ENCODE measurements at places on chromosomes 2 and 18.

- DNase-seq, result peak; percentile 15
Measured at GRCh38 chr2:128520791-128521190, 202.1 kb upstream of the HS6ST1 start.

DNA sequence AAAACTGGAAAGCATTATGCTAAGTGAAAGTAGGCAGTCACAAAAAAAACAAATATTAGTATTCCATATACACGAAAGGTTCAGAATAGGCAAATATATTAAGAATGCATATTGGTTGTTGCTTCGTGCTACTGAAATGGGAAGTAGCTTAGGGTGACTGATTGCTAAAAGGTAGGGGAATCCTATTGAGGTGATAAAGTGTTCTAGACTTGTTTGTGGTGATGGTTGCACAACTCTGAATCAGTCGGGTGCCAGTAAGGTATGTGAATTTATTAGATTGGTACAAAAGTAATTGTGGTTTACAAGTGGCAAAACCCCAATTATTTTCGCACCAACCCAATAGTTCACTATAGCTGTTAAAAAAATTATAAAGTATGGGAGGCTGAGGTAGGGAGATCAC lies 20.7 kb downstream of the USP34 start:
- no peak for DNase-seq

- DNase-seq, result no peak
Measured at GRCh38 chr18:11669271-11669947, 19.7 kb upstream of the GNAL start.

DNA sequence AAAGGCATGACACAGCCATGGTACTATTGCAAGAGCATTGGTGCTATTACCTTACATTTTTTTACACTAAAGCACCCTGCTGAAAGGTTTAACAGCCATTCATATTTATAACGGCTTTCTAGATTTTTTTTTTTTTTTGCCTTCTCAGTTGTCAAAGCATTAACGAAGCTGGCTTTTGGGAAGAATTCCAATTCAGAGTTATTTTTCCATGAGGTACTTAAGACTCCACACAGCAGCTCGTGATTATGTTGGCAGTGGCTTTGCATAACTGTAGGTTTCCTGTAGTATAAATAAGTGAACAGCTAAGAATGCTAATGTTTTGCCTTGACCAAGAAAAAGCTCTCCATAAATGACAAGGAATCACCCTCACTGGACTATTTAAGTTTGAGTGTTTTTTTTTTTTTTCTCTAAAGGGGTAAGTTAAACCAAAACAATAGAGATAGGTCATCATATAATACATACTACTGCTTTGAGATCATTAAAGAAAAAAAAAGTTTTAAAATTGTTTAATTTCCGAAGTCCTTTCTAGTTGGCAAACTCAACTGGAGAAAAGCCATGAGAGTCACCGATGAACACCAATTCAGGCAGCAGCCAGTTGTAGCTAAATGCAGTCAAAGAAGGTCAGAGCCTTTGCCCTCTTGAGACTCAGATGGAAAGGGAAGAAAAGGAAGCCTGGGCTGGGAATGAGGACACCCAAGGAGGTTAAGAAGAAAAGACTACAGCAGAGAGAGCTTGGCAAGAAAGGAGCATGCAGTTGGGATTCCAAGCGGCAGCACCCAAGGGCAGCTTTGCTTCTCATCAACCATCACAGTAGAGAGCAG lies 187.4 kb upstream of the NCKAP5 start:
- DNase-seq, result no peak

DNA sequence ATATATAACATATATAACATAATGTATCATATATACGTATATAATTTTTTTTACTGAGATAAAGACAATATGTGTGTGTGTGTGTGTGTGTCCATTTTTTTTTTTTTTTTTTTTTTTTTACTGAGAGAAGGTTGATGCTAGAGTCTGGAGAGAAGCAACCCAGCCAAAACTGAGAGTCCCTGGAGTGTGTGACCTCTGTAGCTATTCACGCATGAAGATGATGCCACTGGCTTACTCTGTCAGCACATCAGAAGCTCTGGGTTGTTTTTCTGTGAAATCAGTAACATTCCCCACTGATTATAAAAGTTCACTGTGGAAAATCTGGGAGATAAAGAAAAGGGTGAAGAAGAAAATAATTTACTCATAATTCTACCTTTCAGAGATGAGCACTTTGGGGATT lies 27.2 kb downstream of the CCDC195 start:
- no peak for DNase-seq

DNA sequence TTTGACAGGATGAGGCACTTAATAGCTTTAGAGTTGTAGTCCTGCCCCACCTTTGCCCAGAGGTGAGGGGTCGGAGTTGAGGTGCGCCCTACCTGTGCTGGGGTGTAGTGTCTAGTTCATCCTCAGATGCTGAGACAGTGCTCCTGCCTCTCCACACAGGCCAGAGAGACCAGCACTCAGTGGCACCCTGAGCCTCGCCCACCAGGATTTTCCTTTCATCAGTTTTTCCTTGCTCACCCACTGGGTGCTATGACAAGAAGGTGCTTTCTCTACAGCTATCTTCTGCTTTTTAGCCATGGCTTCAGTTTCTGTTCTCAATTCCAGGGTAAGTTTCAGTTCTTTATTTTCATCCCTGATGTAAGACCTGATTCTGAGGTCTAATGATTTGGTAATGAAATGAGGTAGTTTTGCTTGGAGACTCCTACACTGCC lies 16.8 kb upstream of the TMEM131 start:
- peak; percentile 48 for DNase-seq

GRCh38 chr2:40184551-40184950 lies 267.3 kb downstream of the SLC8A1 start:
- DNase-seq, result no peak

DNA sequence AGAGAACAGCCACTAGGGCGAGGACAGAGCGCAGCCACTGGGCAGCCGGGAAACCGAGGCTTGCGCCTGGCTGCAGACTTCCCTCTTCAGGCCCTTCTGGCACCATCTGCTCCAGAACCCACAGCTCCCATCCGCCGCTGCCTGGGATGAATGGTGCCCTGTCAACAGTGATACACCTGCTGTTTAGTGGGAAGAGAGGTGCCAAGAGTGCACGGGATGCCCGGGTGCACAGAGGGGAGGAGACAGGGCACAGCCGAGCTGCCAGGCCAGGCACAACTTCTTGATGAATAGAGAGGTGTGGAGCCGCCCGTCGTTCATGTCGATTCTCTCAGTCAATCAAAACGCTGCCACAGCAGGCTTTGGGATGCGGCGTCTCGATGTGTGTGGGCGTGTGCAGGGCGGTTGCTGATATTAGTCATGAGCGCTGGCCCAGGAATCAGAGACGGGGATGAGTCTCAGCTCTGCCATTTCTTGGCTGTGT lies 39.5 kb downstream of the RRM2 start:
- DNase-seq, result no peak

- DNase-seq, result no peak
Measured at GRCh38 chr2:28633746-28634145, 117.9 kb upstream of the PPP1CB start.

- DNase-seq, result no peak
Measured at GRCh38 chr2:228690681-228691080, 509.2 kb upstream of the SPHKAP start.

GRCh38 chr2:226984750-226985582 lies 149.1 kb downstream of the RHBDD1 start:
- no peak for DNase-seq

DNA sequence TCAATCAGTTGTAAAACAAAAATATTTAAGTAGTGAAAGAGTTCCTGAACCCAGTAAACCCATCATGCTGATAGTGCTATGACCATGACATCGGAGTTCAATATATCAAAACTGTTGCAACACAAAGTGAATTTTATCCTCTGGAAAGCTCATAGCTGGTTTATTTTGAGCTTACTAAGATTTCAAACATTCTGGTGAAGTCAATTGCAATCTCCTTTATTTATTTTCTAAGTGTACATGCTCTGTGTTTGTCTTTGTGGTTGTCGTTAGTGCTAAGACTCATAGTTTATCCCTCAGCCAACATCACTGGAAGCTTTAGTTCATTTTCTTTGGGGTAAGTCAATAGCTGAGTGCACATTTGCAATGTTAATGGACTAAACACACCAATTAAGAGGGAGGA lies 91.9 kb downstream of the QPCT start:
- no peak for DNase-seq

- DNase-seq, result no peak
Measured at GRCh38 chr2:44980751-44981713, 28.2 kb downstream of the SIX2 start.

DNA sequence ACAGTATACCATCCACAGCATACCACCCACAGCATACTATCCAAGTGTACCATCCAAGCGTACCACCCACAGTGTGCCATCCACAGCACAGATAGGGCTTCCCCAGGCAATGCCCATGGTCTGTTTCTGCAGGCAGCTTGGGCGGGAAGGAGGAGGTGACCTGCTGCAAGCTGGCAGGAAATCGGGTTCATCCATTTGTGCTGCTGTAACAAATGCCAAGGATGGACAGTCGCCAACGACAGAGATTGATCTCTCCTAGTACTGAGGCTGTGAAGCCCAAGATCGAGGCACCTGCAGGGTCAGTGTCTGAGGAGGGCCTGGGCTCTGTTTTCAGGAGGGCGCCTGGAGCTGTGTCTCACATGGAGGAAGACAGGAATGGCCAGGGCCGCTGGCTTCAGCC lies 93.6 kb upstream of the SNTG2 start:
- DNase-seq, result no peak

DNA sequence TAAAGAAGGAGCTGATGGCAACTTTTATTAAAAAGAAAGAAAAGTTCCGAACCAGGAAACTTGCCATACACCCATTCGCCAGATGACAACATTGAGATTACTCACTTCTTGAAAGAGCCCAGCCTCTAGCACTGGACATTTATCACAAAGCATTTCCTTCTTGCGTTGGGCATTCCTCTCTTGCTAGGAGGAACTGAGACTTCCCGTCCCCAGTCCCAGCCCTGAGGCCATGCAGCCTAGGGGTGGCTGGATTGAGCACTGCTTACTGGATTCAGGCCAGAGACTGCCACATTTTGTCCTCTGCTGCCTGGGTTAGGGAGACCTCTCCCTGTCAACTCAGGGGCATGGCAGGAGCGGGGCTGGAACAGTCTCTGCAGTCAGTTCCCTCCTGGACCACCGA lies 80.1 kb downstream of the SDC1 start:
- no peak for DNase-seq

Data from stimulated activated CD4-positive, alpha-beta T cell treated with anti-CD3 and anti-CD28 coated beads, Interleukin-12 subunit alpha, Interleukin-12 subunit beta, amount 100 ng/mL, for 24 hours (primary cell).